ENCODE measurements at places on chromosomes 3 and 15. TPM values are rescaled to one million over a fixed set of nuclear protein-coding genes. Genes with fewer than 3 reads are reported as not detected.

Gene STRA6
- 0.47 TPM for polyA plus RNA-seq

Gene CKMT1B
- polyA plus RNA-seq: 0.08 TPM

Gene GALNT15
- polyA plus RNA-seq: 28.5 TPM

Gene LMLN
- polyA plus RNA-seq: 2.4 TPM

Gene IMPG2
- 0.22 TPM for polyA plus RNA-seq

Gene SEMA6D
- polyA plus RNA-seq: 13.7 TPM

Gene FRMD5
- 0.17 TPM for polyA plus RNA-seq

Gene GASK1A
- 5.8 TPM for polyA plus RNA-seq

Gene SCG3
- polyA plus RNA-seq: 0.37 TPM

Gene DAZL
- polyA plus RNA-seq: 0.16 TPM

Gene CHCHD4
- 11.7 TPM for polyA plus RNA-seq

Gene ZNF80
- polyA plus RNA-seq: 0.02 TPM

Gene DNAJA4
- polyA plus RNA-seq: 23.7 TPM

- DNase-seq: peak; percentile 39
Observed at GRCh38 chr3:5122741-5123706, 932 bp downstream of the ARL8B start.

- no peak for DNase-seq
Observed at GRCh38 chr3:112403103-112403502, 70.1 kb downstream of the CD200 start.

- no peak for DNase-seq
Observed at GRCh38 chr3:20935791-20936190, 749.8 kb upstream of the SGO1 start.

DNA sequence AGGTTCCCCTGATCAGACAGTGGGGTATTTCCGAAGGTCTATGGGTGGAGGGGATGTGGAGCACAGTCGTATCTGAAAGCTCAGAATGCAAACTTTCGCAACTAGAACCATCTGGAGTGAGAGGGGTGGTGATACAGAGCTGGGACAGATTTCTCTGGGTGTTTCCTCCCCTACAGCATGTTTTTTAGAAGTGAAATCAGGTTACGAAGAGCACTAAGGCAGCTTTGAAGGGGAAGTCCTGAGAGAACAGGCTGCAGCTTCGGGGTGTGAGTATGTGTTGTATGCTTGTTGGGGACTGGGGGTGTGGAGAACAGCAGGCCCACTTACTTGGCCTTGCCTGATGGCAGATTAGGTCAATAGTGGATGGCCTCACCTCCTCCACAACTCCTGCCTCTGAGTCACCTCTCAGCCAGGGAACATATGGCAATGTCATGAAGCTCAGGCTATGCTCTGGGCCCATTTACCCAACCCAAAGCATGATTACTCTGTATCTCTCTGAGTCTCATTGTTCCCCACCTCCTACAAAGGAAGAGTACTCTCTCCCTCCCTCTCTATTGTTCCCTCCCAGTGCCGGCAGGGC is 107.2 kb upstream of the RASGRP1 start:
- DNase-seq: no peak

GRCh38 chr15:55434989-55435825 is 26.9 kb downstream of the PIERCE2 start:
- DNase-seq: no peak

DNA sequence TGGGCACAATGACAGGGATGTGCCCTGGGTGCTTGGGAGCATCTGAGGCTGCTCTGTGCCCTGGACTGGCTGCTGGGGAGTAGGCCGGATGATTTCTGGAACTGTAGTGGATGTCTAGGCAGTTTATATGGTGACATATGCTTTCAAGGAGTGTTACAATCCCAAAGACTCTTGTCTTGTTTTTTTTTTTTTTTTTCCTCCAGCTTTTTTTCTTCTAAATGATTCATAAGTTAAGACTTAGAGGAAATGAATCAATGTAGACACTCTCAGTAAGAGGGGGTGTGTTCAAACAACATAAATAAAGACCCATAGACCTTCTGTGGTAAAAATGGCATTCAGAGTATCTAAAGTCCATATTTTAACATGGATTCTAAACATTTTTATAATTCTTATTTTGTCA is 706.1 kb upstream of the GOLIM4 start:
- no peak for DNase-seq

- no peak for DNase-seq
Observed at GRCh38 chr3:2568156-2568555, 469.5 kb downstream of the CNTN4 start.

GRCh38 chr3:194045919-194046318 is 90.0 kb upstream of the HES1 start:
- no peak for DNase-seq

- DNase-seq: no peak
Observed at GRCh38 chr15:26950001-26950400, 21.0 kb upstream of the GABRG3 start.

DNA sequence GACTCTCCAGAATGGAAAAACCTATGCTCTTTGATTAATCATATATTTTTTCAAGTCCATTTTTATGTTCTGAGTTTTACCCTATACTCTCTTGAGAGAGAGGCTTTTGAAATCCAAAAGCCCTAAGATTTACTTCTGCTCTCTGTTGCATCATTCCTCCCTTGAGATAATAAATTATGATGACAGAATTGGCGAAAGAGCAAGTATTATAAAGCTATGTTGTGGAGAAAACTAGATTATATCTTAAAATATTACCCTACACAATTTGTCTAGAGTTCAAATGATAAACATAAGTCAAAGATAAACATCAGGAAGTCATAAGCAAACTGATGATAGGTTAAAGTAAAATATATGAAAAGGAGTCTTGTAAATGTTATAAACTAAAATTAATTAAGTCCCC is 293.4 kb upstream of the MME start:
- DNase-seq: no peak

DNA sequence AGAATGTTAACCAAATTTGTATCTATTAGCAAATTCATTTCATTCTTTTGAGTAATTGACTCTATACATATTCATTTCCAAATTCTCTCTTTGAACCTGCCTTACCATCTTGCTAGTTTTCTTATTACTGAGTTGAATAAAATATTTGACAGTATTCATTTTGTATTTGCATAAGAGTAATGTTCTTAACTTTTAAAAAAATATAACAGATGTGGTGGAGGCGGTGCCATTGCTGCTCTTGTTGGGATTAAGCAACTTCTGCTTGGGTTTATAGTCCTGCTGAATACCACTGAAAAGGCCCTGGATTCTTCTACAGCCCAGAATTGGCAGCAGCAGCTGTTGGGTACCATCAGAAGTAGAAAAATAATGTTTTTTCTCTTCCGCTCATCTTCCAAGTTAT is 148.9 kb upstream of the PEX5L start:
- no peak for DNase-seq

- no peak for DNase-seq
Observed at GRCh38 chr15:40739854-40740253, 15.2 kb downstream of the RMDN3 start.

GRCh38 chr3:78726545-78726944 is 1041.3 kb downstream of the ROBO1 start:
- no peak for DNase-seq

GRCh38 chr15:76861815-76862397 is 43.2 kb downstream of the SCAPER start:
- DNase-seq: no peak

GRCh38 chr3:46675843-46676567 is 17.5 kb downstream of the ALS2CL start:
- DNase-seq: no peak

DNA sequence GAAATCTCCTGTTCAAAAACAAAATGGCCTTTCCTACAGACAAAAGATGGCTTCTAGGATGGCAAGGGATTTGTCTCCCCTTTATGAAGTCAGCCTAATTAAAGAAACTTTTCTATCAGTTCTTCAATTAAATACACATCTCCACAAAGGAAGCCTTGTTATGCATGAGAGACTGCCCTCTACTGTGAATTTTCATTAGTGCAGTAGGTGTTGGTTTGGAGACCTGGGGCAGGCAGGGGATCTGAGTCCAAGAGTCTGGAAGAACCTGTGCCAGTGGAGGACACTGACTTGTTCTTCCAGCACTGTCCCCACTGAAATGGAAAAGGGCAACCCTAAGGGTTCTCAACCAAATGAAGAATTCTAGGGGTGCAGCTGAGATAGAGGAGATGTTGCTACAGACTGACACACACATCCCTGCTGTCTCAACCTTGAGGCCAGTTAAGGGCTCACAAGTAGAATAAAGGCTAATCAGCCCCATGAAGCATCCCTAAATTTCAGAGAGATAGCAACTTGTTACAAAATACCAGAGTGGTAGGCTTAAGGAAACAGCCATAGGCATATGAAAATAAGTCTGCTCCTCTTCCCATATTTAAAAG is 174.0 kb upstream of the PRICKLE2 start:
- DNase-seq: no peak

GRCh38 chr3:106208251-106208650 is 339.4 kb upstream of the CBLB start:
- no peak for DNase-seq

GRCh38 chr15:36472672-36473071 is 106.8 kb upstream of the CDIN1 start:
- DNase-seq: no peak

- no peak for DNase-seq
Observed at GRCh38 chr3:9205345-9206143, 43.9 kb downstream of the SRGAP3 start.

GRCh38 chr3:58560771-58561311 is 16.4 kb downstream of the FAM107A start:
- peak; percentile 42 for DNase-seq

DNA sequence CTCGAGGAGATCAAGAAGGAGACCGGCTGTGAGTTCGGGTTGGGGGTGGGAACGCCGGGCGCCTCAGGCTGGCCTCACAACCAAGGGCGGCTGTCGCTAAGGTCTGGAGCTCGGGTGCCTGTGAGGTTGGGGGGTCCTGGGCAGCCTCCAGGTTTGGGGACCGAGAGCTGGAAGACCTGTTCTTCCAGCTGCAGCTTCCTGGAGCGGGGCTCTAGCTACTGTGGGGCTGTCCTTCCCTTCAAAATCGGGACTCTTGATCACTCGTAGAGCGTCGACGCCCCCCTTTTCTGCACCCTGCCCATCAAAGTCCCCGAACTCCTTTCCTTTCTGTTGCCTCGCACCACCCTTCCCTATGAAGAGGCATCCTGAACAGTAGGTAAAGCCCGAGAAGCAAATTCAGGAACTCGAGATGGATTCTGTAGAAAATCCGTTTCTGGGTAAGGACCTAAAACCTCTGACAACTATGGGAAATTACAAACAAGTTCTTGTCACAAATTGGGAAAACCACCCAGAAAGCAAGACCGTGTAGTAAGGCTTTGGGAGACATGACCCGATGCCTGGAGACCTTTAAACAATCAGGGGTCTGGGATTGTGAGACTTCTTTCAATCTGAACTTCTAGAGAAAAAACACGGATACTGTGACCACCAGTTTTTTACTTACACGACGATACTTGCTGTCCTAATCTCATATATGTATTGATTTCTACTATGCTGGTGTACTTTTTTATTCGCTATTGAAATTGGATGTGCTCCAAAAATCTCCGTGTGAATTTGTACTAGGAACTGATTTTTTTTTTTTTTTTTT is 556 bp downstream of the CHP1 start:
- DNase-seq: no peak

DNA sequence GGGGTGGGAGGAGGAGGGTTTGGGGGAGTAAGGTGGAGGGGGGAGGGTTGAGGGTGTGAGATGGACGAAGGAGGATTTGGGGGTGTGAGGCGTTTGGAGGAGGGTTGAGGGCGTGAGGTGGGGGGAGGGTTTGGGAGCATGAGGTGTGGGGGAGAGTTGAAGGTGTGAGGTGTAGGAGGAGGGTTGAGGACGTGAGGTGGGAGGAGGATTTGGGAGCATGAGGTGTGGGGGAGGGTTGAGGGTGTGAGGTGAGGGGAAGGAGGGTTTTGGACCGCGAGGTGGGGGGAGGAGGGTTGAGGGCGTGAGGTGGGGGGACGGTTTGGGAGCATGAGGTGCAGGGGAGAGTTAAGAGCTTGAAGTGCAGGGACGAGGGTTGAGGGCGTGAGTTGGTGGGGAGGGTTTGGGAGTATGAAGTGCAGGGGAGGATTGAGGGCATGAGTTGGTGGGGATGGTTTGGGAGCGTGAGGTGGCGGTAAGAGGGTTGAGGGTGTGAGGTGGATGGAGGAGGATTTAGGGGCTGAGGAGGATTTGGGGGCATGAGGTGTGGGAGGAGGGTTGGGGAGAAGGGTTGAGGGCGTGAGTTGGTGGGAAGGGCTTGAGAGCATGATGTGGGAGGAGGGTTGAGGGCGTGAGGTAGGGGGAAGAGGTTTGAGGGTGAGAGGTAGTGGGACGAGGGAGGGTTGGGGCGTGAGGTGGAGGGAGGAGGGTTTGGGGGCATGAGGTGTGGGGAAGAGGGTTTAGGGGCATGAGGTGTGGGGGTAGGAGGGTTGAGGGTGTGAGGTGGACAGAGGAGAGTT is 1.2 kb downstream of the MLF1 start:
- DNase-seq: no peak

DNA sequence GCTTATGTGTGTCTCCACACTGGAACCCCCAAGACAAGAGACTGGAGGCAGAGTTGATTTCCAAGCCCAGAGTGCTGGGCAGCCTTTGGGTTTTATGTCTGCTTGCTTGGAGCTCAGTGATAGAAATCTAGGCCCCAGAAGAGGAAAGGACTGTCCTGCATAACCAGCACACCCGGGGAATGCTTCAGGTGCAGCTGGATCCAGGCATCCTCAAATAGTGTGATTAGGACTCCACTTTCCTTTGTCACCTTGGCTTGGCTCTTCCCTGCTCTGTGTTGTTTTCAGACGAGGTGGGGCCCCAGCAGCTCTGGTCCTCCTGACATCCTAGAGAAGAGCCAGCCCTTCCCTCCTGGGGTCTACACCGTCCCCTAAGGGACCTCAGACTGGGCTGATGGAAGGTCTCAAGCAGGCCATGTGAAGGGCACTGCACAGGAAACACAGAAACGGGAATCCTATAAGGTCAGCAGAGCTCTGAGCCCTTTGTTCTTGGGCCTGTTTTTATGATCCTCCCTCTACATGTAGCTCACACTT is 143.7 kb downstream of the TJP1 start:
- DNase-seq: no peak

DNA sequence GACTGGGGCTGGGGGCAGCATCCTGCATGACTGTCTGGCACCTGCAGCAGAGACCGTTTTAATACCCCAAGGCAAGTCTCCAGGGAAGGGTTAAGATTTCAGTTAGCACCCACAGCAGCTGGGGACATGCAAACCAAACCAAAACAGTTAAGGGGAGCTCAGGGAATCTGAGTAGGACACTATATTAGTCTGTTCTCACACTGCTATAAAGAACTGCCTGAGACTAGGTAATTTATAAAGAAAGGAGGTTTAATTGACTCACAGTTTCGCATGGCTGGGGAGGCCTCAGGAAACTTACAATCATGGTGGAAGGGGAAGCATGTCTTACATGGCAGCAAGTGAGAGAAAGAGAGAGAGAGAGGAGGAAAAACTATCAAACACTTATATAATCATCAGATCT is 25.3 kb downstream of the GALNT15 start:
- DNase-seq: no peak

GRCh38 chr15:48922046-48922445 is 41.7 kb downstream of the SHC4 start:
- DNase-seq: no peak

GRCh38 chr3:140023616-140024530 is 88.9 kb downstream of the CLSTN2 start:
- peak; percentile 75 for DNase-seq

- no peak for DNase-seq
Observed at GRCh38 chr15:76752549-76752948, 152.6 kb downstream of the SCAPER start.
